ENCODE measurements at places on chromosomes 6 and 20.

GRCh38 chr6:118283766-118284165, 264.3 kb upstream of the PLN start:
- peak; percentile 52 for DNase-seq

DNA sequence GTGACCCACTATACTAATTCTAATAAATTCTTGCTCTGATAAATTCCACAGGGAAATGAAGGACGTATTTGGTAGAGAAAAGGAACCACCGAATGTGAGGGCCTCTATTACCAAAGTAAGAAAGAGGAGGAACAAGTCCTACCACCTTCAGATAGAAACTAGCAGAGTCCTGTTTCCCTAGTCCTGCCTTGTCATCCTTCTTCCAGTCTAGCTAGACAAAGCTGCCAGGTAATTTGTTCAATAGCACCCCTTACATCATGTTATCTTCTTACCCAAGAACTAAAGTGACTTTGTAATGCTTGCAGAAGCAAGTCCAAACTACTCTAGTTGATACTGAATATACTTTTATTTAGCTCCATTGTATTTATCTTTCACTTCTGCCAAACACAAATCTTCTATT, 29.3 kb upstream of the FAM83B start:
- DNase-seq: no peak

- peak; percentile 22 for DNase-seq
Measured at GRCh38 chr6:113893866-113894265, 36.7 kb downstream of the MARCKS start.

GRCh38 chr6:10837009-10837621, 1.2 kb downstream of the MAK start:
- DNase-seq: no peak

- DNase-seq: no peak
Measured at GRCh38 chr6:2773449-2773848, 8.3 kb downstream of the WRNIP1 start.

- DNase-seq: no peak
Measured at GRCh38 chr6:143603455-143603854, 74.3 kb upstream of the PHACTR2 start.

DNA sequence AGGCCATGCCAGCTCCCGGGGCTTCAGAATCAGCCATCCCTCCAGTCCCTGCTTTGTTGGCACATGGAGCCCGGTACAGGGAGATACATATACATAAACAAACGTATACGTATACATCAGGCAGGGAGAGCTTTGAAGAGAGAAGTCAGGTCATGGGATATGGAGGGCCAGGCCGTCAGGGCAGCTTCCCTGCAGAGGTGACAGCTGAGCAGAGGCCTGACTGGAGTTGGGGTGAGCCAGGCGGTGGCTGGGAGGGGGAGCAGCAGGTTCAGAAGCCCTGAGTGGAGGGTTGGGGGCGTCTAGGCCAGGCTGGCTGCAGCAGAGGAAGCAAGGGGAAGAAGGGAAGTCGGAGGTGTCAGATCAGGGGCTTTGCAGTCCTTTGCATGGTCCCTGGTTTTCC, 61.7 kb downstream of the STK35 start:
- DNase-seq: no peak

DNA sequence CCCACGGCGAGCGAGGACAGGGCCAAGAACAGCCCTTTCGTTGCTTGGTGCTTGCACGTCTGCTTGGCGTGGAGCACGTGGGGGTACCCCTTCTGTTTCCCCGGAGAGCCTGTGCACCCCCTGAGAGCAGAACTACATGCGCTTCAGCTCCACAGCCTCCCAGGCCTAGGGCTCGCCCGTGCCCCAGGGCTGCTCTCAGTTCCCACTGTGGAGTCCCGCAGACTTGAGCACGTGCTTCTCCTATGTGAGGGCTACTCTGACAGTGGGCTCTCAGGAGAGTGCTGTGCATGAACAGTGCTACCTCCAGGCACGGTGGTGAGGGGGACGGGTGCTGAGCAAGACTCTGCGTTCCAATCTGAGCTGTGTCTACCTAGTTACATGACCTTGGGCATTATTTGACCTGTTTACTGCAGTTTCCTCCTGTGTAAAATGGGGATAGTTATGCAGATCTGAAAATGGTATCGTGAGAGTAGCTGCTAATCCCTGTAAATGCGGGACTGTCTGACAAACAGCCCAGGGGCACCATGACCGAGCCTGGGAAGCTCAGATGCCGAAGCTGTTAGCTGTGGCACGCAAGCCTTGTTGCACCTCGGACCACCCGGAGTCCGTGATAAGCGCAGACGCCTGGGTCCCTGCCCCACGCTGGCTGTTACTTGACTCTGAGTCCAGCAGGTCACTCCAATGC, 82.4 kb downstream of the IRF4 start:
- DNase-seq: no peak

GRCh38 chr20:17617868-17618672, 48.2 kb downstream of the DSTN start:
- no peak for DNase-seq

DNA sequence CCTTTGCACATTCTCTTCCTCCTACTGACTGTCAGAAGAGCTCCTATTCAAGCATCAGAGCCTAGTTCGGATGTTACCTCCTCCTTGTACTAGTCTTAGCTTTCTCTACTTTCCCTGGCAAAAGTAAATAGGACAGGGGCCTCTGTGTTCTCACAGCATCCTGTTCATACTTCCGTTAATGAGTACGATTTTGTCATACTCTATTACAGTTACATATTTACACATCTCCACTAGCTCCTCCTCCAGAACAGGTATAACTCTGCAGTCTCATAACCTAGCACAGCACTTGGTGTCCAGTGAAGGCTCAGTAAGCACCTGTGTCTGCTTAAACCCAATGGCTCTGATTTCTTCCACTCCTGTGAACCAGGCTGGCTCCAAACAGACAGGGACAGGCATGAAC, 7.0 kb downstream of the ELMO2 start:
- DNase-seq: no peak

DNA sequence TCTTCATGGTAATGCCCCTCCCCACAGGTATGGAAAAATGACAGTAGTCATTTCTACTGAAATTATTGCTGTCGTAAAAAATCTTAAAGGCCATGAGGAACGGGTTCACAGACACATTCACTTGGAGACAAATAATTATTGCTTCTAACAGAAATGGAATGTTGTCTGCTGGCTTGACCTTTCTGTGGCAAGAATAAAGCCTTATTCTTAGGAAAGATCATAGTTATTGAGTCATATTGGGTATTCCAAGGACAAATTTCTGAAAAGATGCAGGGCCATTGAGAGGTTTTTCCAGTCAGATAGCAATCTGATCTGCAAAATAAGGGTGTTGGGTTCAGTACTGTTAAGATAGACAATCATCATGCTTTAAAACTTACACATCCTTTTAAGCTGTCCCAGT, 29.2 kb downstream of the AKAP7 start:
- DNase-seq: no peak

- DNase-seq: no peak
Measured at GRCh38 chr6:51300510-51300909, 481.8 kb downstream of the TFAP2B start.

GRCh38 chr6:61649845-61650244, 636.2 kb downstream of the KHDRBS2 start:
- no peak for DNase-seq

- no peak for DNase-seq
Measured at GRCh38 chr6:3046295-3046694, 22.0 kb upstream of the RIPK1 start.

DNA sequence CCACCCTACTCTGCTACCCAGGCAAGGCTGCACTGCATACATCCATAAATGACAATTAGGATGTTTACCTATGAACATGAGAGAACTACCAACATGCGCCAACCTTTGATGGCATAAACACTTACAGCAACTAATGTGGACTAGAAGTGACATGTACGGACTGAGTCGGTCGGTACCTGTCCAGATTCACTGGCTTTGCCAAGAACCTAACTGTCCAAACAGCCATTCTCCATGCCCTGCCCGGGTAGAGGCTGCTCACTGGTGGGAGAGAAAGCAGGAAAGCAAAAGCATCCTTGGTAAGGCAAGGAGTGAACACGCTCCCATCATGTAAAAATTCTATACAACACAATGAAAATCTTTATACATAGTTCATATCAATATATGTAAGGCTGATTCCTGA, 30.0 kb downstream of the SYNDIG1 start:
- no peak for DNase-seq

DNA sequence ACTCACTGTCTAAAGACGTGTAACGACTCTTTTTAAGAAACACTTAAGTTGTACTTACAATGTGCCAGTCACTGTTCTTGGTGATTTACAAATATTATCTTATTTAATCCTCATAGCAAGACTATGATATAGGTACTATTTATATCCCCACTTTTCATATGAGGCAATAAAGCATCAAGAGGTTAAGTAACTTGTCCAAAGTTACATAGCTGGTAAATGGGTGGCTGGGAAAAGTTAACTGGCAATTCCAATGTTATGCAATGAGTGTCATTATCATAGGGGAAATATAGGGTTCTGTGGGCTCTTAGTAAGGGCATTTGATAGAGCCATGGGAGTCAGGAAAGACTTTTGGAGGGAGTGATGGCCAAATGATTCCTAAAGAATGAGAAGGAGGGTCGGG, 21.4 kb upstream of the RIPOR2 start:
- no peak for DNase-seq

DNA sequence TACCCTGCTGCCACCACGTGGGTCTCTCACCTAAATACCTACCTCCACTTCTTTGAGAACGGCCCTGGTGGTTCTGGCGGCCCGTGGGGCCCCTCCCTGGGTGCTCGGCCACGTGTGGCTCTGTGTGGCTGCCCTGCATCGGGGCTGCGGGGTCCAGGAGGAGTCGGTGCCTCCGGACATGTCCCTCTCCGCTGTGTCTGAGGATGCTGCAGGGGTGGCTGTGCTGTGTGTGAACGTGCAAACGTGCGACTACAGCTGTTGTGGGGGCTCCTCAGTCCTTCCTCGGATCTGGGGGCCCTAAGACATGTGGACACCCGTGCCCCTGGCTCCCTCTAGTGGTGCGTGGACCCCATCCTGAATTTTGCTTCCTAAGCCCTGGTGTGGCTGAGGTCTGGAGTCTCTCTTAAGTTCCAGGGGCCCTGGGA, 691.8 kb downstream of the QKI start:
- DNase-seq: no peak

DNA sequence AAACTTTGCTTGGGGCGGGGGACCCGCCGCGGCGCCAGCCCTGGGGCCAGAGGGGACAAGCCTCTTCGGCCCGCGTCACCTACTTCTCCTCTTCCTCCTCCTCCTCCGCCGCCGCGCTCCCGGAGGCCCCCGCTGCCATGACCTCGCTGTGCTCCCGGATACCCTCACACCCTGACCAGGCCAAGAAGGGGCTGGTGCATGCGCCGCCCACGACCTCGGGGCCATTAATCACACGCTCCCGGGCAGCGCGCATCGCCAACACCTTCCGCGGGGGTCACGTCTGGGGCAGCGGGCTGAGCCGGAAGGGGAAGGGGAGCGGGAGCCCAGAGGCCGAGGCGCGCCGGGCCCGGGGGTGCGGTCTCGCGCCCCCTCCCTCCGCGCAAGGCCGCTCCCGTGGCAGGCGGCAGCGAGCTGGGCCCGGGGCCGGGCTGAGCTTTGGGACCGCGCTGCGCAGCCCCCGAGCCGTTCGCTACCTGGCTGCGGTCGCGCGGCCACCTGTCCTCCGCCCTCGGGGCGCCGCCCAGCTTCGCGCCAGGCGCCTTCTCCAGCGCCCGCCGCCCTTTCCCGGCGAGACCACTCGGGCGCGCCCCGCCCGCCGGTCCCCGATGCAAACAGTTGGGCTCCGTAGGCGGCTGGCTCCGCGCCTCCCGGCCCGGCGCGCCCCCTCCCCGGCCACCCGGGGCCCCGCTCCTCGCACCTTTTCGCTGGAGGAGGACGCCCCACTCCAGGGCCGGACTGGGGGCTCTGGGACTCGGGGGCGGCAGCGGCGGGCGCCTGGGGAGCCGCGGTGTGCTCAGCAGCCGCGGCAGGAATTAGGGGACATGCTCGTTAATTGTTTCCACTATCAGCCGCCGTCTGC, 575 bp upstream of the CNR1 start:
- no peak for DNase-seq

GRCh38 chr6:73497915-73498314, 22.9 kb downstream of the EEF1A1 start:
- no peak for DNase-seq

DNA sequence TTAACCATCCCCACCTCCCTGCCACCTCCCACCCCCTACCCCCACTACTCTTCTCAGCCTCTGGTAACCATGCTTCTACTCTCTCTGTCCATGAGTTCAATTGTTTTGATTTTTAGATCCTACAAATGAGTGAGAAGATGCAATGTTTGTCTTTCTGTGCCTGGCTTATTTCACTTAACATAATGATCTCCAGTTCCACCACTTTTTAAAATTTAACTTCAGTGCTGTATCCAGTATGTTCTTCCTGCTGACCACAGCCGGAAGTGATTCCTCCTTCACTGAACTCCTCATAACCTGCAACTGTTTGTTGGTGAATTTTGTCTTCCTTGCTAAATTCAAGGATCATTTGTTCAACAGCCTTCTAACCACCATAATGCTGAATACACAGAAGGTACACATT, 3.9 kb downstream of the MAP7 start:
- DNase-seq: no peak

DNA sequence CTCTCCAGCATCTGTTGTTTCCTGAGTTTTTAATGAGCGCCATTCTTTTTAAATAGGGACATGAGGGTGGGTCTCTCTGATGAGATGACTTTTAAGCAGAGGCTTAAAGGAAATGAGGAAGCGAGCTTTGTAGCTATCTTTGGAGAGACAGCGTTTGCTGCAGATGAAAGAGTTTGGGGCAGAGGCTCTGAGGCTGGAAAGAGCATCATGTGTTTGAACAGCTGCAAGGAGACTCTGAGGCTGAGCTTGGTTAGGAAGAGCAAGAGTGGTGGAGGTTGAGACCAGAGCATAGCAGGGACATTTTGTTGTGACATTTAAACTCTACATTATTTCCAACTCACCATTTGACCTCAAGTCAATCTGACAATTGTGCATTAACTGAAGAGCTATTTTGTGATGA, 38.3 kb upstream of the TMX4 start:
- no peak for DNase-seq

DNA sequence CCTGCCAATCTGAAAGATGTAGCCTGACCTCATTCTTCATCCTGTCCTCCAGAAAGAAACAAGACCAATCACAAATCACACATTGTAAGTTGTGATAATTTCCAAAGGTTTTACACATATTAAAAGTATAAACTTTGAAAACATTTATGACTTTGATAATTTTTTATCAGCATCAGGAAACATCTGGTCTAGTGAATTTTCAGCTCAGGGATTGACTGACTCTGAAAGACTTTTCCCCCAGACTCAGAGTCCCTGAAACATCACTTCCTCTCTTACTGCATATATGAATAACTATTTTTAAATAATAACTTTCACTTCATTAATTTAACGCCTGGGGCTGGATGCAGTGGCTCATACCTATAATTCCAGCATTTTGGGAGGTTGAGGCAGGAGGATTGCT, 48.5 kb upstream of the SSTR4 start:
- no peak for DNase-seq

- DNase-seq: no peak
Measured at GRCh38 chr6:88367248-88367647, 201.1 kb upstream of the CNR1 start.

All from fibroblast of gingiva (primary cell).